Thoracic aorta (tissue), 2 donors: ENCODE measurements at places on chromosomes 3 and 15.

- no peak for DNase-seq
Observed at GRCh38 chr15:22872936-22873701, 34.7 kb downstream of the NIPA2 start.

DNA sequence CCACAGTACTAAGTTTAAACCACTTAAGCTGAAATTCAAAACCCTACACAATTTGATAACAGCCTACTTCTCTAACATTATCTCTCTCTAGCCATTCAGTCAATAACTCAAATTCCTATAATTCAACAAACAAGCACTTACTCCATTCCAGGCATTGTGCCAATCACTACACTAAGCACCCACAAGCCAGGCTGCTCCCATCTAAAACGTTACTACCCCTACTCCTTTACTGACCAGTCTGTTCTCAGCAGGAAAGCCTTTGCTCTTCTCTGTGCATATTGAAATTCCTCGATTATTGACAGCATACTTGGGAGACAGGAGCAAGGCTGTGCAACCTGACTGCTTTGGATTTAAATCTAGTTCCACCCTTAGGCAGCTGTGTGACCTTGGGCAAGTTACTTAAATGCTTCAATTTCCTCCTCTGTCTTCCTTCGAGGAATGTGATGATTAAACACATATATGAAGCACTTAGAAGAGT, 177.2 kb upstream of the THBS1 start:
- no peak for DNase-seq

DNA sequence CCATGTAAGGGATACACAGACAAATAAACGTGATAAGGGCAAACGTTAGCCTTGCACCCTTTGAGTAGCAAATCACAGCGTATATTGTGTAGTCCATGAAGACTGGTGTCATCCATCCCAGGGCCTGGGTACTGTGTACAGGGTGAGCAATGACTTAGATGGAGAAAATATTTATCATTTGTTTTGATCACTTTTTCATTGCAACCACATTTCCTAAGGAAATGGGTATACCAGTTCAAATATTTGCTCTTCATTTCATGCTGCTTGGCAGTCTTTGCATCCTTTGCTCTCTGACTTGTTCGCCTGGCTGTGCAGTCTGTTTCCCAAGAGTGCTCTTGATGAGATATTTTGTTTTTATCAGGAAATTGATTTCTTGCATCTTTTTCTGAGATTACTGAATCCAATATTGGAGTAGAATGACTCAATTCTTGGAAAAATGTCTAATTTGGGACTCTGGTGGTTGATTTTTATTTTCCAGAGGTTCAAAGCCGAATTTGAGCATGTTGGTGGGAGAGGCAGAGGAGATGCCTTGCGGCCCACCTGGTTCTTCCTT, 424.6 kb upstream of the SEMA6D start:
- DNase-seq, result no peak

DNA sequence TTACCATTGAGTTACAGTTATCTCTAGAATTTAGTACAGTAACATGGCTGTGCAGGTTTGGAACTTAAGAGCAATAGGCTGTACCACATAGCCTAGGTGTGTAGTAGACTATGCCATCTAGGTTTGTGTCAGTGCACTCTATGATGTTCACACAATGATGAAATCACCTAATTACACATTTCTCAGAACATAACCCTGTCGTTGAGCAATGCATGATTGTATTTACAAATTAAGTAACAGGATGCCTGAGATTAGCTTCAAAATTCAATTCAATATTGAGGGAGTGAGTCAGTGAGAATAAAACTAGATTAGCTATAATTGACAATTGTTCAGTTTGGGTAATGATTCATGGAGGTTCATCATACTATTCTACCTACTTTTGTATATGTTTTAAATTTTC, 633.8 kb downstream of the IGSF11 start:
- no peak for DNase-seq

DNA sequence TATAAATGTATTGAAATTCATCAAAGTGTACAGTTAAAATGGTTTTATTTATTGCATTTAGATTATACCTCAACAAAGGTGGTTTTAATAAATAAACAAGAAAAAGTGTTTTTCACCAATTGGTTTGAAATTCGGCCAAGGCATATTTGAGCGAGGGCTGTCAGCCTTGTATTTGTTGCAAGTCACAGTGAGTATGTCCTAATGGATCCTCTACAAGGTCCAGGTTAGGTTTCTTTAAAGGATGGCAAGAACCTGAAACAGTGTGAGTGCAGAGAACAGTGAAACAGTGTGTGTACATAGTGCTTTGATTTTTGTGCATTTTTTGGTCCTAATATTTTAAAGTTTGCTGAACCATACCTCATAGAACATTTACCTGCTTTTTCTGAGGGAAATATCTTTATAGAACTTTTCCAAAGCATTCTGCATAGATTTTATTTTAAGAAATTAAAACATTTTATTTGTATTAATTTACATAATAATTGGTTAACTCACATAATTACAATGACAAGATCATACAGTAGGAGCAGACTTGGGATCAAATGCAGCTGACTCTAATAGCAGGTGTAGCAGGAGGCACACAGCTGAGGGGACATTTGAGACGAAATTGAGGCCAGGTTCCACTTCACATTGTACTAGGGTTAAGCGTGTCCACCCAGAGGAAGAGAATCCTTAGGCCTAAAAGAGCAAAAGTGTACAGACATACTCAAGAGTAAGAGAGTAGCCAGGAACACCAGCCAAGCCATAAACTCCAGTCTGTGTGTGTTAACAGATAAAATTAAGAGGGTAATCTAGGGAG, 428.8 kb upstream of the TPRG1 start:
- DNase-seq, result no peak

DNA sequence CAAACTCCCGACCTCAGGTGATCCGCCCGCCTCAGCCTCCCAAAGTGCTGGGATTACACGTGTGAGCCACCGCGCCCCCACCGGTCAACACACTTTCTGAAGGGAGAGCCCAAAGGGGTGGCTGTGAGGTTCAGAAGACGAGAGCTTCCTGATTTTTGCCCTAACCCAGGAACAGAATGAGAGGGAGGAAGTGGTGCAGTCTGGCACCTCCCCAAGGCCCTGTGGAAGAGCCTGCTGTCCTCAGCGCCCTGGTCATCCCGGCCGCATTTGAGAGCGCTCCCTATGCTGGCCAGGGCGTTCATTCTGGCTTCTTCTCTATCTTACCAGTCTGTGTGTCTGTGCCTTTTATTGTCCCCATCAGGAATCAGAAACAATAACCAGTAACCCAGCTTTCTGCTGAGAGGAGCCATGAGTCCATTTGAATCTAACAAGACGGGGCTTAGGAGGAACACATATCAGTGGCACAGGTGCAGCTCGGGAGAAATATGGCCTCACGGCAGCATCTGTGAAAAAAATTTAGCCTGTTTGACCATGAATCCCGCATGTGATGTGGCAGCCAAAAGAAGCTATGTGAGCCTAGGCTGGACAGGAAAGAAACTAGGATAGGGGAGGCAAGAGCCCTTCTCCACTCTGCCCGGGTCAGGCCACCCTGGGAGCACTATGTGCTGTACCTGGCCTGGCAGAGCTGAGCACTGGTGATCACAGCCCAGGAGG, 12.9 kb downstream of the BDH1 start:
- no peak for DNase-seq

DNA sequence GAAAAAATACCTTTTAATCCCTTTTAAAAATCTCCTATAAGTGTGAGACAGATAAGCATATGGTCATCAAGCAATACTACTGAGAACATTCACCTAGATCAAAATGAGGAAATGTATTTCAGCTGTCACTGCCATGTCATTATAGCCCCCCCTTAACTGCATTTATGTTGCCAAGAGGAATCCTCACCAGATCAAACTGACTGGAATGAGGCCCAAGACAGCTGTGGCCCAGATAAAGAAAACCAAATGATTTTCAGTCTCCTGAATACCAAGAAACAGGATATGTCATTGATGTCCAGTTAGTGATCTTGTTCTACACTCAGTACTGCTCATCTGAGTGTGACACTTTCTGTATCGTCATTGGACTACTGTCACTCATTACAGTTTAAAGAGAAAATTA, 35.1 kb upstream of the CPB1 start:
- no peak for DNase-seq

DNA sequence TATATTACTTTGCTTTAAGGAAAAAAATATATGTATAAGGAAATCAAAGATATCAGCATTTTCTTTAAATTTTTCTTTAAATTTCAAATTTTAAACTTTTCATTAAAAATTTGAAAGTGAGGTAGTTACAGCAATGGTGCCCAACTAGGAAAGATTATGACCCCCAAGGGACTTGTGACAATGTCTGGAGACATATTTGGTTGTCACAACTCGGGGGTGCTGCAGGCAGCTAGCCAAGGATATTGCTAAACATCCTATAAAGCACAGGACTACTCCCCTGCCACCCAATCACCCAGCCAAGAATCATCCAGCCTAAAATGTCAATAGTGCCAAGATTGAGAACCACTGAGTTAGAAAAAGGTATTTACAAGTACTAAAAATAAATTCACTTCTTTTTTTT, 57.3 kb downstream of the SLC4A7 start:
- DNase-seq, result no peak

DNA sequence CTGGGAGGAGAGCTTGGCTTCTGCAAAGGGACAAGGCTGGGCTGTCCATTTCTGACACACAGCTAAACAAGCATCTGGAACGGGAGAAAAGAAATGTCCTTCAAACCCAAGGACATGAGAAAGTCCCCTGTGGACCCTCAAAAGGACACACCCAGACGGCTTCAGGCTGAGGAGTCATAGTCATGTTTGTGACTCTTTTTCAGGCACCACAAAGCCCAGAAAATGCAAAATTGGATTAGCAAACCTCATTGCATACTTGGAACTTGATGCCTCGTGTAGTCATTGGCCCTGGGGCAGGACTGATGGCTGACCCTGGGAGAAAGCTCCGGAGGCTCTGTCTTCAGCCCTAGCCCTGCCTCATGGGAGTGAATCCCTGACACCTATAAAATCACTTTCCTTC, 21.5 kb downstream of the FAM174B start:
- no peak for DNase-seq

DNA sequence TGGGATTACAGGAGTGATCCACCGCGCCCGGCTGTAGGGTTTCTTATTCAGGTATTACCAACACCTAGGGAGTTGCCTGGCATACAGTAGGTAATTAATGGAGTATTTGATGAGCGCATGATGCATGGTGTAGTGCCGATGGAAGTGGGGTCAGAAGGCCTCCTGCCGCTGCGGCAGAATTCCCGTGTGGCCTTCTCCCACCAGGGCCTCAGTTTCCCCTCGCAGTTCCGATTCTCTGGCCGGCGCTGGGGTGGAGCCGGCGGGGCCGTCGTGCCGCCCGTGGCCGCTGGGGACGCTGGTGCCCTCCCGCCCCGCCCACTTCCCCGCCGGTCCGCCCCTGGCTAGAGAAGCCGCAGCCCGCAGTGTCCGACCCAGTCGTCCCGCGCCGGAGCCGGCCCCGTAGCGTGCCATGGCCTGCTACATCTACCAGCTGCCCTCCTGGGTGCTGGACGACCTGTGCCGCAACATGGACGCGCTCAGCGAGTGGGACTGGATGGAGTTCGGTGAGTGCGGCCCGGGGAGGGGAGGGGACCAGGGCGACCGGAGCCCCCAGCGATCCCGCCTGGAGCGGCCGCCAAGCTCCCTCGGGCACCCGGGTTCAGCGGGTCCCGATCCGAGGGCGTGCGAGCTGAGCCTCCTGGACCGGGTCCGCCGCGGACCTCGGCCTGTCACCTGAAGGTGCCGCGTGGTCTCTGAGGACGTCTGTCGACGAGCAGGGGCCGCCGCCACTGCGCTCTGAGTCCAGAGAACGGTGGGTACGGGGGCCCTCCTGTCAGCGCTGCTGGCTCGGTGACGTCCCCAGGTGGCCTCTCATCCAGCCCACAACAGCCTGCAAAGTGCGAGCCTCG, at the start of gene IRAK2:
Gene IRAK2 (plus strand): TSS at position 374 of the 848 bp plus-strand sequence. CDS start 36 bp downstream, at position 410.
- DNase-seq, result peak; percentile 31

DNA sequence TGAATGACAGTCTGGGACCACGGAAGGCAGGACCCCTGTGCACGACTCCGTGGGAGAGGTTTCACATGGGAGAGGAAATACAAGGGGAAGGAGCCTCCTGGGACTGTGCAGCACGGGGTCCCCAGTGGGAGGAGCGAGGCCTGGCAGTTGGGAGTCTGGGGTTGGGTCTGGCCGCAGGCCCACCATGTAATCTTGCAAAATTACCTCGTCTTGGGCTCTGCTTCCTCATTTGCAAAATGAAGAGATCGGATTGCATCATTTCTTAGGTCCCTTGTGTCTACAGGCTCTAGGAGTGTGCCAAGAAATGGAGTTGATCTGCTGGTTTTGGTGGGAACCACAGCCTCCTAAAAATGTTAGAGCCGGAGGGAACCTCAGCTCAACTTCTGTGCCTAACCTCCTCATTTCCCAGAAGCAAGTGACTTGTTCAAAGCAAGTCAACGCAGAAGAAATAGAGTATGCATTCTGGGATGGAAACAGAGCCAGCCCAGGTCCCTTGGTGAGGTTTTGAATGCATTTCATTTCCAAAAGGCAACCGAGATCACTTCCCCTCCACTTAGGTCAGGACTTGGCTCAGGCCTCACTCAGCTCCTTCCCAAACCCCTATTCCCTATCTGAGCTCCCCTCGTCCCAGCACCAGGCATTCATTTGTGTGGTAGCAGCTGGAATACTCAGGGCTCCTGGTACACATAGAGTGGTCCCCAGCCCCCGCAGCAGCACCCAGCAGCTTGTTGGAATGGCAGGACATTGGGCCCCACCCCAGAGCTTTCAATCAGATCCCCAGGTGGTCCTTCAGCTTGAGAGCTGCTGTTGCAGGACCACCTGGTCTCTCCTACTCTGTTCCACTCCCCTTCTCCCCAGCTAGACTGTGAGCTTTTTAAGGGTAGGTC, 267.7 kb downstream of the XXYLT1 start:
- no peak for DNase-seq

- no peak for DNase-seq
Observed at GRCh38 chr3:192824313-192824712, 93.3 kb downstream of the MB21D2 start.

DNA sequence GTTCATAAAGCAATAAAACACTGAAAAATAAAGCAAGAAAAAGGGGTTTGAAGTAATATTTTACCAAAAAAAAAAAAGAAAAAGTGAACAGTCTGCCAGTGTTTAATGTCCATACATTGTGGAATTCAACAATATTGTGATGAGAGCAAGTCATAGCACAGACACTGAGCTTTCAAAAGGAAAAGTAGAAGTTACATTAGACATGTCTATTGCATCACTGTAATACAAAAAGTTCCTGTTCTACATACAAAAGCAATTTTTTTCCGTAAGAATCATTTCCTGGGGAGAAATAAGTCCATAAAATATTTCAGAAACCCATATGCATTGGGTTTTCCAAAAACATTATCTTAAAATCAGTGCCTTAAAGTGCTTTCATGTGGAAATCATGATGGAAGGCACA, 11.8 kb upstream of the HDC start:
- DNase-seq, result no peak
